ENCODE measurements at places on chromosomes 6 and 20.

DNA sequence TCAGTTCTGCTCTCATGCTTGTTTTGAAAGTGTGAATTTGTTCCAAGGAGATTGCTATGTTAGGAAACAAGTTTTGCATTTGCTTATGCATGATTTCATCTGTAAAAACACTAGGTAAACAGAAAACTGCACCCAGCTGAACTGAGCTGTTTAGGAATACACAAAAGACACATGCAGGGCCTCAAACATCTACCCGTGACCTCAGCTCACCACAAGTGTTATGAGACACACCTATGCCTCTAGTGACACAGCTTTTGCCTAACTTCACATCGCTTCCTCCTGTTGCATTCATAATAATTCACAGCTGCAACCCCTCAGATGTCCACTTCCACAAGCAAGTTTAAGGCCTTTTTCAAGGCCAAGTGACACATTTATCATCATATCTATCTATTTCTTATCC lies 98.0 kb upstream of the SLC24A3 start:
- DNase-seq = no peak

DNA sequence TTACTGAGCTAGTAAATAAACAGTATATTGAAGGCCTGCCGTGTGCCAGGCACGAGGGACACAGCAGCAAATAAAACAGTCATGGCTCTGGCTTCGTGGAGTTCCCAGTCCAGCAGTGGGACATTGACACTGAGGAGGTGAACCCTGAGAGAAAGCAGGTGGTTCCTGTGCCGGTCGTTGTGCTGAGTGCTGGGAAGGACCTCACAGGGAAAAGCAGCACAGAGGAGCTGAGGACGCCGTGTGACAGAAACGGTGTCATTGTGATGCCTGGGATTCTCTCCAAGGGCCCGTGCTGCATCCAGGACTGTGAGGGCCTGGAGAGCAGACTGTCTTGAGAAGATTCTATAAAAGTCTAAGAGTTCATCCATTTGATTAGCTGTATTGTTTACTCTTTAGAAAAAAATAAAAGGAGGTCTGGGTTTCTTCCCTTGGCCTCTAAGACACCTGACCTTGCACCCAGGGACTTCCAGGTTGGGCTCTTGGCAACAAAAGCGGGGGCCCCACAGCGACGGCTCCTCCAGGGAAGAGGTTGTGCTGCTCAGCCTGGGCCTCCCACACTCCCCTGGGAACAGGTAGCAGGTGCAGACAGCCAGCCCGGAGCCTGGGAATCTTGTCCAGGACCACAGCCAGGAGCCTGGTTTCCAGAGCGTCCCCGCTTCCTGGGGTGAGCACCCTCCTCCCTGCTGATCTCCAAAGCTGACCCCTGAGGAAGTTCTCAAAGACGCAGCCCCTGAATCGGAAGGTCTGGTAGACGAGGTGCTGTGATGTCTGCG lies 251.2 kb upstream of the PMEPA1 start:
- DNase-seq = no peak

DNA sequence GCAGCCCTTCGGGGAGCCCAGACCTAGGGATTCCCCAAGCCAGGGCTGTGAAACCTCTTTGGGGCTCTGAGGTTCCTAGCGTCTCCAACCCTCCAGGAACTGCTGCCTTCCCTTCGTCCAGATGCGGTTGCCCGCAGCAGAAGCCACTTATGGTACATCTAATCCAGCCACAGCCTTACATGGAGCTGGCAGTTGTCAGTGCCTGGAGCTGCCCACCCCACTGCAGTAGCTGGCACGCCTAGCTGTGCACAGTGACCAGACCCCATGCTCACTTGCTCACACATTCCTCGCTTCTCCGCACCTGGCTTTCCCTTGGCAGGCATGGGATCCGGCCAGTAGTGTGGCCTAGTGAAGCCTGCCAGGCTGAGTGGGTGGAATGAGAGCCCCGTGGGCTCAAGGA lies 547.6 kb downstream of the TBC1D32 start:
- no peak for DNase-seq

DNA sequence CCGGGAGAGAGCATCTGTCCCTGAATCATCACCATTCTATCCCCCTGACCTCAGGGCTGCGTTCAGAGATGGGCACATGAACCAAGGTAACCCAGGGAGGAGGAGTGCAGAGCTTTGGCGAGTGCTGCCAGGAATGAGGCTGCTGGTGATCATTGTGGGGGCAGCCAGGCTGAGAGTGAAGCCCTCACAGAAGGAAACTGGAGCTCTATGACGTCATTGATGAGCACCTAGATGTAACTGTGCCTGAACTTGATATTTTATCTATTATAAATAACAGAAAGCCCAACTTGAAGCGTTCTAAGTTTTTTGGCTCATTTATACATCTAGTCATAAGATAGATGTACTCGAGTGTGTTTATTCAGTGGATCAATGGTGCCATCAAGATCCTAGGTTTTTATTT lies 17.3 kb upstream of the TSHZ2 start:
- no peak for DNase-seq

DNA sequence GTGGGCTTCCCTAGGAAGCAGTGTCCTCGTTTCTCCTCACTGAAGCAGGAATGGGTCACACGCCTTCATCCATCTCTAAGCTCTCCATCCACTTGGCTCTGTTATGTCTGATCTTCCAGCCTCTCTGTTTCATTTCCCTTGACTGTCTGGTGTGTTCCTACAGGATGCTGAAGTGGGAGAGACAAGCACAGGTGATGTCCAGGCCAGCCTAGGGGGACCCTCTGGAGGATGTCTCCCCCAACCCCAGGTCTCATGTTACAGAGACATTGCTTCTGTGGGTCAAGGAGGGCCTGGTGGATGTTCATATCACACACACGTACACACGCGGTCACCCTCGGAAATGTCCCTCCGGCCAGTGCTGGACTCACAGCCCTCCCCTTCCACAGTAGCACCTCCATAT lies 229.9 kb downstream of the CDC5L start:
- DNase-seq = no peak

- no peak for DNase-seq
Measured at GRCh38 chr6:42367353-42368011, 84.2 kb downstream of the TRERF1 start.

GRCh38 chr6:84779380-84779779 lies 15.0 kb upstream of the TBX18 start:
- DNase-seq = no peak

GRCh38 chr6:162721404-162721687 lies 6.2 kb downstream of the PRKN start:
- DNase-seq = no peak

Data from left forelimb (tissue), 1 donor.